Activated gamma-delta T cell treated with Interleukin-2 at 50 U/mL for 16 hours (primary cell): ENCODE measurements at places on chromosomes 6 and 20.
A peak's percentile ranks its signal among the peaks of the same experiment; 100 is the strongest.

GRCh38 chr6:148793721-148794120 is 46.9 kb downstream of the UST start:
- DNase-seq = no peak

GRCh38 chr6:7414811-7415210 is 25.2 kb downstream of the RIOK1 start:
- no peak for DNase-seq

DNA sequence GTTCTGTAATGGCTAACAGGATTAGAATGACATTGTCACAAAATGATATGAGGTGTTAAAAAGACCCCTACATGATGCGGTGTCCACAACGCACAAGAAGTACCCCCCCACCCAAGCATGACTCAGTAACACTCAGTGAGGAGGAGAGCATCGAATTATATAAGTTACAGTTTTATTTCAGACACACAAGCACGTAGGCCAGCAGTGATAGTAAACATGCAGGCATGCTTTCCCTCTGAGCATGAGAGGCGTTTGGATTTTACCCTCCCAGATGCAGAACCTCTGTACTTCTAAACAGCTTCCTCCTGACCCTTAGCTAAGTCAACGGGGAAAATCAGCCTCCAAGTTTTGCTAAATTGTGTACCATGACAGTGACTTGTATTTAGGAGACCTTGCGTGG is 23.9 kb downstream of the GNAS start:
- DNase-seq = no peak

- no peak for DNase-seq
Observed at GRCh38 chr20:62320581-62321354, 18.0 kb downstream of the ADRM1 start.

- DNase-seq = no peak
Observed at GRCh38 chr20:58969439-58969838, 11.6 kb upstream of the NELFCD start.

DNA sequence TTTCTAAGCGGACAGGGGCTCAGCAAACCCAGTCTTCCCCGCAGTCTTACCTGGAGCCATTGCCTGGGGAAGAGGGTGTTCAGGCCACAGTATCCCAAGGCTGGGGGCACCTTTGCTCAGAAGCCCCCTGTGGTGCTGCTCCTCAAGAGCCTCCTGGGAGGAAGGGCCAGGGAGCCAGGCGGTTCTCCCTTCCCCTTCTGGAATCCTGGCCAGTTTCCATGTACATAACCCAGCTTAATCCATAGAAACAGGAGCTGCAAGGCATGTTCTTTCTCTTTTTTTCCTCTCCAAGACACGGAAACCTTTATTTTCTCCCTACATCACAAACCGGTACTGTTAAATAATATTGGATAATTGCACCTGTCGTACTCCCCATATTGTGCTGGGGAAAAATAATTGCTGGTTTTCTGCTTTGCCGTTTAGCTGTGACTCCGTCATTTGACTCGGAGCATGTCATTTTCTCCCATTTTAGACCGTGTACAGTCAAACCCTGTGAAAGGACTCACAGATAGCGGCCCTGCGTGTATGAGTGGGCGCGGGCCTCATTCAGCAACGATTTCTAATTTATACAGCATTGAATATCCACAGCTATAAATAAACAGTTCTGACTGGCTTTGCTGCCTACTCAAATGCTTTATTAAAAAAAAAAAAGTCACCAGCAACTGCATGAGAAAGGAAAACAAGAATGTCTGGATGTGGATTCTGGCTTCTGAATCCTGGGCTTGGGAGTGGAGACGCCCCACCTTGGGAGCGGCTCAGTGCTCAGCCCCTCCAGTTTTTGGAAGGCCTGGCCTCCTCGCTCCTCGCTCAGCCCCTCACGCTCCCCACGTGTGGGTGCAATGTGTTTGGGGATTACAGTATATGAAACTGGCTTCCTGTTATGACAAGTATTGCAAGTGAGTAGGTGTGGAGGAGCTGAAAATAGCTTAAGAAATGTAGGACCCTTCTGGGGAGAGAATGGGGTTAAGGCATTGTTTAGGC is 67.3 kb downstream of the ADTRP start:
- no peak for DNase-seq

GRCh38 chr20:56630086-56630493 is 984 bp downstream of the TFAP2C start:
- DNase-seq = no peak

DNA sequence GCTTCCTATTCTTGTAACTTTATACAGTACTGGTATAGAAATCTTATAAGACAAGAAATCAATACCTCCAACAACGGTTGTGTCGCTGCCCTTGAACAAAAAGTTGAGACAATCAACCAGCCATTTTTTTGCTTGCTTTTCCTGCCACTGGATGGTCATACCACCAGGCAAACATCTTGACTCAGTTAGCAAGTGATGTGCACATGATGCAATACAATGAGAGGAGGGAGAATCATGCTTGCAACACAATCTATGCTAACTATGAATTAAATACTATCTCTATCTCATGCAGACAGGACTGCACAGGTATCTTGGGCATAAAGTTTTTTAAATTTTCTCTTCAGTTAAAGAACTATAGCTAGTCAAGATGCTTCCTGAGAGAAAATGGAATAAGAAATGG is 877.7 kb upstream of the CITED2 start:
- DNase-seq = no peak

GRCh38 chr6:52285177-52286068 is 881 bp upstream of the MCM3 start:
- no peak for DNase-seq

DNA sequence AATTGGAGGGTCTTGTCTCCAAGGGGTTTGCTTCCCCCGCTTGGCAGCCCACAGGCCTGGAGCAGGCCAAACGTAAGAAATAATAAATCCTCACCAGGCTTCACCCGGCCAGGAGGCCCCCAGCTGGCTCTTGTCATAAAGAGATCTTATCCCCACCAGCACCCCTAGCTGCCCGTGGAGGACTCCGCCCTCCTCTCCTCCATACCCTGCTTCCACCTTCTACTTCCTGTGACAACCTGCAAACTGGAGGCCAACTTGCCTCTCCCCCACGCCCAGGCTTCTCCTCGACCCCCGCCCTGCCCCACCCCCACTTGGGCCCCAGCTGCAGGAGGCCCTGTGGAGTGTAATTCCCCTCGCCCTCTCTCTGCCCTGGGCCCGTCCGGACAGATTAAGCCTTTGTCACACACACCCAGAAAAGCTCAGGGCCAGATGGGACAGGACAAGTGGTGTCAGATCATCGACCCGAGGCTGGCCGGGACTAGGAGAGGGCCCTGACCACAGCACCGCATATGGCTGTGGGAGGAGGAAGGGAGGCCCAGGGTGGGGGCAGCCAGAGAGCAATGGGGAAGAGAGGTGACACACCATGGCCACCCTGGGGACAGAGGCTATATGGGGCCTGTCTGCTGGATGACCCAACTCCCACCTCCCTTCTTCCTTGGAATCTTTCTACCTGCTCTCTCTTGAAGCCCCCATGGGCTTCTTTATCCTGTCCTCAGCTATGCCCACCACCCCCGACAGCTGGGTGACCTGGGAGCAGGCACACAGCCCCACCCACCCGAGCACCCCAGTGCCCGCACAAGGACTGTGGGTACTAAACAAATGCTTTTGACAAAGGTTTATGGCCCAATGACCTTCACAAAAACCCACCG is 3.9 kb downstream of the NOL4L start:
- peak; percentile 20 for DNase-seq

DNA sequence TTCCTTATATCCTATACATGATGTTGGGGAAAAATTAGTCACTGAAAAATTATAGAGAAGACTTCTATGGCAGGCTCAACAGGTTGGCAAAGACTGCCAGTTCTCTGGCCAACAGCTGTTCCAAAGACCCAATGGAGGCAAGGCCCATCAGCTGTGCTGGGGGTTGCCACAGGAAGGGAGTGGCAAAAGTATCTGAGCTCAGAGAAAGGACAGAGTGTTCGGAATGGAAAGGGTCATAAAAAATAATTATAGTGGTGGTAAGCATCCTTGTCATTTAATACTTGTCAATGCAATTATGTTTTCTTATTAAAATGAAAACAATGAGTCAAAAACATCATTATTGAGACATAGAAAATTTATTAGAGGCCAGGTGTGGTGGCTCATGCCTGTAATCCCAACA is 36.1 kb downstream of the FASTKD5 start:
- DNase-seq = no peak

- no peak for DNase-seq
Observed at GRCh38 chr6:4598384-4598995, 177.7 kb upstream of the CDYL start.

- no peak for DNase-seq
Observed at GRCh38 chr20:21643417-21643816, 62.0 kb upstream of the PAX1 start.

DNA sequence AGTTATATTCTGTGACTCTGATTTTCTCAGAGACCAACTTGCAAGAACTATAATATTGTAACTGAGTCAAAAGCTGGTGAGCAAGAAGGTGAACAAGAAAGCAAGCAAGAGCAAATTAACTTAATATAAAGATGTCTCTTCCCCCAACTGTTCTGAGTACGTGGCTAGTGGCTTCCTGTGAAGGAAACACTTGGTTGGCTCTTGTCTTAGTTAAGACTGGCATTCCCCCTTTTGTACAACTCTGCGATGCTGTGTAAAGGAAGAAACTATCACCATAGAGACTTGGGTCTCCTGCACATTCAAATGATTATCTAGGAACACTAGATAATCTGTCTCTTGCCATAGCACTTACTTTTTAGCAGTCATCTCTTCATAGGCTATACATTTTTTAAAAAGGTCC is 47.3 kb upstream of the TNFAIP3 start:
- DNase-seq = no peak

DNA sequence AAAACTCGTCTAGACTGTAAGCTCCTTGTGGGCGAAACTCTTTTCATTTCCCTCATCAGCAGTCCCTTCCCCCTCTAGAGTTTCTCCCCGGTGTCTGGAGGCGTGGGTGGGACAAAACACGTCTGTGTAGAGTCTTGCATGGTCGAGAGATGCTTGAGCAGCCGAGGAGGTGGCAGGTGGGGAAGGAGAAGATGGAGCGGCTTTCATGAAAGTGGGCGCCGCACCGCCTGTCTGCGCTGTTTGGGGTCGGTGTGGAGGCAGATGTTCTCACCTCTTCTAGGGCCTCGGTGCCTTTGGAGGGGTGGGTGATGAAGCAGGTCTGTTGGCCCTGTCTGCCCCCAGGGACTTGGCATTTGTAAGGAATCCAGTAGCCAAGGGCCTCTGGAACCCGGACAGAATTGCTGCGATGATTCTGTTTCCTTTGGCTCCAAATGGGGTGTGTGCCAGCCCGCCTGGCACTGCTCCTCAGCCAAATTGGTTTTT is 1.2 kb downstream of the BRPF3 start:
- no peak for DNase-seq

DNA sequence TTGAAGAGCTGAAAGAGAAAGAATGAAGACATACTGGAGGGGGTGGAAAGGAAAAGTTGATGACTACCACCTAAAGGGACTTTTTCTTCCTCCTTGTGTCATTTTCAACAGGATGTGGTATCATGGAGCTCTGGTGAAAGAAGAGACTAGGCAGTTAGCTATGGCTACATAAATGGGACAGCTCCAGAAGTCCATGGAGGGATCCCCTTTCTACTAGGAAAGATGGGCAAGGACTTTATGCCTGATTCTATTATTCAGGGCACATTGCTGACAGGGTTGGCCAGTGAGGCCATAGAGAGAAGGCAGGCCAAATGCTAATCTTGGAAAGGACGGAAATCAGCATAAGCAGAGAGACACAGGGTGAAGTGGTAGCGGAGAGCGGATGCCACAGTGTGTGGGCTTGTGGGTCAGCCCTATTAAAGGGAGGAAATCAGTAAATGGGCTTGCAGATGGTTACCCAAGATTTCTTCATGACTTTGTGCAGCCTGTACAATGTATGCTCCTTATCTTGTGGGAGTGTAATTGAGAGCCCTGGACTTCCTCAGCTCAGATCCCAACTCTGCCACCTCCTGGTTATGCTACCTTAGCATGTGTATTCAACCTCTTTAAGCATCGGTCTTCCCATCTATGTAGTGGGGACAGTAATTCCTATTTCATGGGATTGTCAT is 77.4 kb upstream of the TMEM170B start:
- no peak for DNase-seq

DNA sequence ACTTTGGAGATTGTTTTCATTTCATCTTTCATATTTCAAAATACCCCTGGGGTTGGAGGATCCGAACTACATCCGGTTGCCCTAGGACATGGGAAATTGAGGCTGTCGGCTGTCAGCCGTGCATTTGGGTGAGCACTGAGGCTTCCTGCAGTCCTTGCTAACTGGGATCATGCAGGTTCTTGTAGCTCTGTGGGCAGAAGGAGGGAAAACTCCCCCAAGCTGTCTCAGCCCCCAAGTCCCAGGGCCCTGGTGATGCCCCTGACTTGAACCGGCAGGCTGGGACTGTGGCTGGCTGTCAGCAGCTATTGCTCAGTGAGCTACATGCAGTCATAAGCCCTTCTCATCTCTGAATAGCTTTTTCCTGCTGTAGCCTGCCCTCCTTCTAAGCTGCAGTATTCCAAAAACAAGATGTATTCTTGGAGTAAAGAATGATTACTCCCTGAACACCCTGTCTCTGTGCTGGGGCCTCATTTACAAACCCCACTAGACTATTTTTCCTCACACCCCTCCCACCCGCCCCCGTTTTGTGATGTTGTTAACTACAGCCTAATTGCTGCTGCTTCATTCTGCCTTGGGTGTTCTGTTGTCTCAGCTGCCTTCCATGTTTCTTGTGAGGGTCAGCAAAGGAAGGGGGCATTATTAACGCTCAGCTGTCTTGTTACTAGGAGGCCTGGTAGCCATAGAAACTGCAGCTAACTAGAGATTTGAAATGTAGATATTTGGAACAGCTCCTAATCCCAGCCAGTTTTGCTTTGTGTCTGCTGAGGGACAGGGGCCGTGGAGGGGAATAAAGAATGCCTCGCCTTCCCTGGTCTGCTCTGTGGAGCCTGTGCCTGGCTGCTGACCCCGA is 18.1 kb downstream of the MTRES1 start:
- no peak for DNase-seq

GRCh38 chr6:4593951-4594350 is 182.3 kb upstream of the CDYL start:
- DNase-seq = no peak

- no peak for DNase-seq
Observed at GRCh38 chr6:82374516-82374915, 10.9 kb downstream of the TPBG start.
